Right lung (tissue), 10 donors: ENCODE measurements at places on chromosomes 6 and 20. TPM values are rescaled to one million over a fixed set of nuclear protein-coding genes. Genes with fewer than 3 reads are reported as not detected.
A peak's percentile ranks its signal among the peaks of the same experiment; 100 is the strongest.

DNA sequence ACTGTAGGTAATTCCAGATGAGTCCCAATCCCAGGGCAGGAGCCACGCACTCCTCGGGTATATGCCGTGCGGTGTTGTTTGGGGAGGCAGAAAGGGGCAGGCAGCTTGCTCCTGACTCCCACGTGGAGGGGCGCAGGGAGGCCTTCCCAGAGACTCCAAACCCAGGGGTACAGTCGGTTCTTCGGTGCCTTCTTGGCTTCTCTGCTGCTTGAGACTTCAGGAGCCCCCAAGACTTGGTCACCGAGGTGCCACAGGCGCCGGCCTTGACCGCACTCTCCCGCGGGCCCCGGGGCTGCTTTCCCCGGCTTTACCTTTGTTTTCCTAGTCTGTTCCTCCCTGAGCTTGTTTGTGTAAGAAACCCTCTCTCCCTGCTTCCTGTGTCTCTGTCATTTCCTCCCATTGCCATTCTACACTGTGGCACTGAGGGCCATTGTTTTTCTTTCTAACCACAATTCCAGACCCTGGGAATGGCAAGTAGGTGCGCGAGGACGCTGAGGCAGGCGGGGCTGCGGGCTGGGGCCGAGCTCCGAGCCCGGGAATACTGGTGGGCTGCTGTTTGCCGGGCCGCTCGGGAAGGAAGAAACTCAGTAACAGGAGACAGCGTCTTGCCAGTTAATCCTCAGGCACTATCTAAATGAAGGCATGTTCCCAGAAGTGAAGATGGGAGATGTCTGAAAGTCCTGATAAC lies 215.6 kb upstream of the HEY2 start:
- no peak for DNase-seq

The SMOC2 gene
- 10.6 TPM for polyA plus RNA-seq

DNA sequence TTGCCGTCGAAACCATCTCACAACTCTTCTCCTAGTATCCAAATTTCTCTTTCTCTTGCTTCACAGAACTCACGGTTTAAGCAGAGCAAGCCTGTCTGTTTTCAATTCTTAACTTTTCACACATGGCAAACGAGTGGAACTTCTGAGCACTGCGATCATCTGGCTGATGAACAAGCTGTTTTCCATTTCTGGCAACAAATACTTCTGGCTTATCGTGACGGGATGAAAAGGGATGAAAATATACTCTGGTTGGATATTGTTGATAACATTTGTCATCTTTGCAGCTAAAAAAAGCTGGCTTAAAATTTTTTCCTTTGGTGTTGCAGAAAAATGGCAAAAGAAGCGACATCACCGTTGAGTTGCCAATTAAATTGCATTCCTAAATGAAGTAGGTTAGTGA lies 515.2 kb upstream of the JARID2 start:
- DNase-seq = peak; percentile 75

- no peak for DNase-seq
These were observed 266.9 kb upstream of the STXBP5 start for GRCh38 chr6:146937316-146937715.

GRCh38 chr20:219290-220115 lies 7.6 kb upstream of the DEFB129 start:
- DNase-seq = peak; percentile 25

- DNase-seq = no peak
These were observed 43.2 kb downstream of the AIG1 start for GRCh38 chr6:143103916-143104315.

DNA sequence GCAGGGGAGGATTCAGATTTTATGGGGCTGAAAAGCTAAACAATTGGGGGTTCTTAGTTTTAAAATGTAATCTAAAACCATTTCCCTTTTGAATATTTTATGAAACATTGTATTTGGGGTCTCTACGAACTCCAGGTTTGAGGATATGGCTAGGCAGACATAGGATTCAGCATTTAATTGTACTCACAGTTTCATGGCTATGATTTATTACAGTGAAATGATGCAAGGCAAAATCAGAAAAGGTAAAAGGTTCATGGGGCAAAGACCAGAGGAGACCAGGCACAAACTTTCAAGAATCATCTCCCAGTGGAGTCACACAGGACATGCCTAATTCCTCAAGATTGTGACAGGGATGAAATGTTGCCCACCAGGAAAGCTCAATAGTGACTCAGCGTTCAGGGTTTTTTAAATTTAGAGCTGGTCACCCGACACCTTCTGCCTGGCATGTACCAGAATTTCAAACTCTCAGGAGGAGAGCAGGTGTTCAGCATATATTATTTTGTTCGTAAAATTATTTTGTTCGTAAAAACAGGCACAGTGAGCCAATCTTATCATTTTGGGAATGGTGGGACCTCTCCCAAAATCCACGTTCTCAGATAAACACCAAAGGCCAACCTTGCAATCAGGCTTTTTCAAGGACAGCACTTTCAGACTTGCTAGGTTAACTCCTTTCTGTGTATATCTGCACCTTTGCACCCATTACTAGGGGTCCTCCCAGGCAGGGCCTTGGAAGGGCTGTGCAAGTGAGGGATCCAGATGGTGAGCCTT lies 270.3 kb downstream of the NKAIN2 start:
- DNase-seq = no peak

The CRISP2 gene
- polyA plus RNA-seq = 1.2 TPM

DNA sequence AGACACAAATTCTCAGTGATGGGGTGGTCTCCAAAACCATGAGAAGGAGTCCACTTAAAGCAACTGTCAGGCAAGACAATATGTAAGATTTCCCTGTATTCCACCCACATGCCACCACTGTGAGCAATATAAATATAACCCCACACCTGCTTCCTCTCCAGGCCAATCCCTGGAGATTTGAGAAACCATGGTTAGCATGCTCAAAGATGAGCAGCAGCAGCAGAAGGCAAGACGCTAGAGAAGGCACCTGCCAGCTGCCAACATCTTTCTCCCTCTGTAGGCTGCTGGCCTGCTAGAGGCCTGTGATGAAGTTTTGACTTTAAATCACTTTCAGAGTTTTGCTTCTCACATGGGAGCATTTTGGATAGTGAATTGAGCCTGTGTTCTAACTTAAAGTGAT lies 7.9 kb upstream of the SOD2 start:
- no peak for DNase-seq

DNA sequence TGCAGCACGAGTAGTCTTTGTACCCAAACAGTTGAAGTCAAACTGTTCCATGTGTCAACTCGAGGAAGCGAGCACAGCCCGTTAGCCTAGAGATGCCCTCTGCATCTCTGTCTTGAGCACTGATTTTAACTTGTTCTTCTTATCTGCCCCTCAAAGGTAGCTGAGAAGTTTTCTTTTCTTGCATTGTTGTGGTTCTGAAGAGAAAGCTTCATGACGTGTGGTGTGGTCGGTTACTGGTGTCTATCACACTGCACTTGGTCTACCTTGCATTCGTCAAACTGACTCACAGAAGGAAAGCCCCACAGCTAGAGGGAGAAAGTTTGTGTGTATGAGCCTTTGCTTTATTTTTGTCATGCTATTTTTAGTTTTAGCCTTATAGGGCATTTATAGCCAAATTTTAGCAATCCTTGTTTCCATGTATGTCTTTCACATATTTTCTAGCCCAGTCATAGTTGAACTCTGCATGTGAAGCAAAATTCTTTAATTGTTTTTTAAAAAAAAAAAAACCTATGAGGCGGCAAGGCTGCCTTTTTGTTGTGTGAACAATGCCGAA lies 115.1 kb downstream of the JAG1 start:
- DNase-seq = no peak

DNA sequence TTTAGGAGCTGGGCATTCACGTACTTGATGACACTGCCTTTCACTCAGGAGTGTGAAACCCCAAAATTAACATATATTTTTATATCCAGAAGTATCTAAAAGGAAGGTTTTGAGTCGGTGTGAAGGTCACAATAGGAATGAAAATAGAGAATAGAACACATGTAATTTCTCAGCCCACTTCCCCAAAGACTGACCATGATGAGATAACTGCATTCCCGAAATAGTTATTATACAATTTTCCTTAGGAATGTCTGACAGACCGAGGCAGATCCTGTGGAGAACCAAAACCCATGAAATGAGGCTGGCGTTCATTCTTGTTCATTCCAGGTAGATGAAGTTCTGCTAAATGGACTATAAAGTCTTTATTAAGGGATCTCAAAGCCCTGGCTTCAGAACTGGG lies 10.3 kb downstream of the NSFL1C start:
- DNase-seq = no peak

DNA sequence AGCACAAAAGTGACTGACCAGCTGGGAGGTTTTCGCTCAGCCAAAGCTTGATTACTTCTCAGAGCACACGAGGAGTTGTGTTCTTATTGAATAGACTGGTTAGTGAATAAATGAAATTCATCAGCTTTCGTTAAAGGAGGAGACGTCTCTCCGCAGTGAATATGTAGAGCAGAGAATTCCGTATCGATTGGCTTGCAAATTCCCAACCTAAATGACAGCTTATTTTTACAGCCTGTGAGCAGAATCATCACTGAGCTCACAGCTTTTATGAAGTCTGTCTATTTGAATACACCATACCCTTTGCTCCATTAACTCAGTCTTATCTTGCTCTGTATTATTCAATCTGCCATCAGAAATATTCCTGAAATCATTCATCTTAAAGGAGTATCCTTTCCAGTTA lies 192.7 kb downstream of the SASH1 start:
- DNase-seq = no peak

DNA sequence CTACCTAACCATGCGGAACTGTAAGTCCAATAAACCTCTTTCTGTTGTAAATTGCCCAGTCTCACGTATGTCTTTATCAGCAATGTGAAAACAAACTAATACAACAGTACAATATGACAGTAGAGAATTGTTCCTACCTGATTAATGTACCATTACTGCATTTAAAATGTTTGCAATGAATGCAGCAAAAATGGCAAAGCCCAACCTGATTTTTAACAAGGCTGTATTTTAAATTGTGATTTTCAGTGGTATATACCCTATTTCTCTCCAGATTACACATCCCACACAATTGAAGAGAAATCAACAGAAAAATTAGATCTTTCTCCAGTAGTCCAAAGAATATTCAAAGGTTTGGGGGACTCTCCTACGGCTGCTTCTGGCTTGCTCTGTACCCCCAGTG lies 3.3 kb upstream of the PCSK2 start:
- DNase-seq = no peak

The SLC22A16 gene
- 0.34 TPM for polyA plus RNA-seq

DNA sequence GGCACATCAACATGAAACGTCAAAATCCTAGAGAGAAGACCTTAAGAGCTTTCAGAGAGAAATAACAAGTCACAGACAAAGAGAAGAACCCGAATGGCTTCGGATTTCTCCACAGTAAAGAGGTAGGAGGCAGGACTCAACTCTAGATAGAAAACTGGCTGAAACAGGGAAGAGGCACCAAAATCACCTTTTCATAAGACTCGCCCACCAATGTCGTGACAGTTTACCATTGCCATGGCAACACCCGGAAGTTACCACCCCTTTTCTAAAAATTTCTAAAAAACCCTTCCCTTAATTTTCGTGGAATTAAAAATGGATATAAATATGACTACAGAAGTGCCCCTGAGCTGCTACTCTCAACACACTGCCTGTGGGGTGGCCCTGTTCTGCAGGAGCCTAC lies 12.3 kb upstream of the DEFB121 start:
- DNase-seq = no peak

The CDKN1A gene
- 3.6 TPM for polyA plus RNA-seq

The PRICKLE4 gene
- 6.1 TPM for polyA plus RNA-seq

GRCh38 chr6:2589171-2589661 lies 161.5 kb downstream of the MYLK4 start:
- no peak for DNase-seq

The TMEM170B gene
- 5.7 TPM for polyA plus RNA-seq

DNA sequence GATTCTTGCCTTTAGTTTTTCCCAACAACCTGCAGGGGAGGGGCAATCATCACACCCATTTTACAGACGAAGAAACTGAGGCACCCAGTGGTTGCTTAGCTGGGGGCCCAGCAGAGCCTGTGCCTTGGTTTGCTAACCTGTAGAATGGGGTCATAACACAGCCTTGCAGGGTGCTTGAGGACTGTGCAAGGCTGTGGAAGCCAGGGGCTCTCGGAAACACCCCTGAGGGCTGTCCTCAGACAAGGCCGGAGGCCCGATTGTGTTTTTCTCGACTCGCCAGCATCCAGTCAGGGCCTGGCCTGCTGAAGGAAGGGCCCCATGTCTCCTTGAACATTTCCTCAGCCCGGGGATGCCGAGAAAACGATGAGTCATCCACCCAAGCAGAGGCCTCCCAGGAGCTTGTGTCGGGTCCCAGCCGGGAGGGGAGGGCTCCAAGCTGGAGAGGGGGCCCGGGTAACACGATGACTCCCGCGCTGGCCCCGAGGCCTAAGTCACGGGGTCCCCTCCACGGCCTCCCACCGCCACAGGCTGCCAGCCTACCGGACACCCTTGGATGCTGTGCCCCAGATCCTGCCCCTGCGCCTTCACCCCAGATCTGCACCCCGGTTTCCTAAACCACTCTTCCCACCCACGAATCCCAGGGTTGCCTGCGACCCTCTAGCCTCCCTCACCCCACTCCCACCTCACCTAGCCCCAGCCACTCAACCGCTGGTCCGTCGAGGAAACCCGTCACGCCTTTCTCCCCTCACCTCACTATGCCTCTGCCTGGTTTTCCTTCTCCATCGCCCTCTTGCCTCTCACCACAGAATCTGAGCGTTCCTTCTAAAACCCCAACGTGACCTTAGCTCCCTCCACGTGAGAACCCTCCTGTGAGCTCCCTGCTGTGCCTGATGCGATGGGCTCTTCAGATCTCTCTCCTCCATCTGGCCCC lies 10.6 kb downstream of the NOL4L start:
- no peak for DNase-seq

DNA sequence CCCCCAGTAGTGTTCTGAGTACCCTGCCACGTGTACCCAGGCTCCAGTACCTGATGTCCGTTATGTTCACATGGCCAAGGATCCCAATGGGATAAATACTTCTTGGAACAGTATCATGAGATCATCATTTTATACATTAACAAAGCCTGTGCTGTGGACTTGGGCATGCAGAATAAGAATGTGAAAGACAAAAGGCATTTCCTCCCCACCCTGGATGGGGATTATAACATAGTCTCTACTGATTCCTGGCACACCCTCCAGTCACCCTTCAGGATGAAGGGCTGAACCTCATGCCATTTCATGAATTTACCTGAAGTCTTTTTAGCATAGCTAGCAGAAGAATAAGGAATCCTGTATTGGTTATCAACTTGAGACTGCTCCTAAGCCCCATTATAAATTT lies 2.8 kb downstream of the TNFRSF21 start:
- no peak for DNase-seq

- no peak for DNase-seq
These were observed 47.9 kb downstream of the BTBD3 start for GRCh38 chr20:11965602-11966001.

- peak; percentile 76 for DNase-seq
These were observed 170.2 kb downstream of the PREX1 start for GRCh38 chr20:48657426-48658197.
